Glutamatergic neuron (in vitro differentiated cells): ENCODE measurements at places on chromosomes 2 and 18. TPM values are rescaled to one million over a fixed set of nuclear protein-coding genes. Genes with fewer than 3 reads are reported as not detected.

CENPA gene
- total RNA-seq = 4.7 TPM

CCBE1 gene
- total RNA-seq = 0.81 TPM

CACNB4 gene
- total RNA-seq = 5.1 TPM

MC2R gene
- total RNA-seq = not detected

VPS54 gene
- total RNA-seq = 18.7 TPM

IL36B gene
- not detected for total RNA-seq

INPP5D gene
- total RNA-seq = 2.2 TPM

IL1F10 gene
- not detected for total RNA-seq

DNA sequence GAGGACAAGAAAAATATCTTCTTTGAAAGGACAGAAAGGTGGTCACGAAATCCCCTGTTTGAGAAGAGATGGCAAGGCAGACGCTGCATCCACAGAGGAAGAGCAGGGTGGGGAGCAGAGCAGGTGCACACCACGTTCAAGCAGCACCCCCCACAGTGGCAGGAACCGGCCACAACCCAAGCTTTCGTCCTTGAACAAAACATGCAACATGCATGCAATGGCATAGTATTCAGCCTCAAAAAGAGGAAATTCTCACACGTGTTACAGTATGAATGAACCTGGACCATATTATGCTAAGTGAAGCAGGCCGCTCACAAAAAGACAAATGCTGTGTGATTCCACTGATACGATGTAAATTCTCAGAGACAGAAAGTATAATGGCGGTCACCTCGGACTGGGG lies 51.4 kb downstream of the CMPK2 start:
- no peak for DNase-seq

- DNase-seq = no peak
Measured at GRCh38 chr2:47037678-47038077, 117.4 kb downstream of the STPG4 start.

GRCh38 chr2:37119157-37119556 lies 34.8 kb downstream of the GPATCH11 start:
- no peak for DNase-seq

DNA sequence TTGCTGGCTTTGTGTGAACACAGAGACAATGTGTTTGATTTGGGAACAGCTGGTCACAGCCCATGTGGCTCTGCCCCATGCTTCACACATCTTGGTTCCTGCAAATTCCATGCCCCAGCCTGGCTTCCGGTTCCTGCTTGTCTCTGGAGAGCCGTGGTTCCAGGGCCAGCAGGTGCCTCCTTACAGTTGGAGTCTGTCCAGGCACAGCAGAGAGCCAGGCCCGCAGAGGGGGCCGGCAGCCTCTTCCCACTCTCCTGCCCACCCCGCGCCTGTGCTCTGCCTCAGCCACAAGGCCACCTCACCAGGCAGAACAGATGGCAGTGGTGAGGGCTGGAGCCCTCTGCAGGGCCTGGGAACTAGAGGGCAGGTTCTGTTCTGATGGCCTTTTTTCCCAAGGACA lies 81.5 kb downstream of the LDLRAD4 start:
- DNase-seq = no peak

DNA sequence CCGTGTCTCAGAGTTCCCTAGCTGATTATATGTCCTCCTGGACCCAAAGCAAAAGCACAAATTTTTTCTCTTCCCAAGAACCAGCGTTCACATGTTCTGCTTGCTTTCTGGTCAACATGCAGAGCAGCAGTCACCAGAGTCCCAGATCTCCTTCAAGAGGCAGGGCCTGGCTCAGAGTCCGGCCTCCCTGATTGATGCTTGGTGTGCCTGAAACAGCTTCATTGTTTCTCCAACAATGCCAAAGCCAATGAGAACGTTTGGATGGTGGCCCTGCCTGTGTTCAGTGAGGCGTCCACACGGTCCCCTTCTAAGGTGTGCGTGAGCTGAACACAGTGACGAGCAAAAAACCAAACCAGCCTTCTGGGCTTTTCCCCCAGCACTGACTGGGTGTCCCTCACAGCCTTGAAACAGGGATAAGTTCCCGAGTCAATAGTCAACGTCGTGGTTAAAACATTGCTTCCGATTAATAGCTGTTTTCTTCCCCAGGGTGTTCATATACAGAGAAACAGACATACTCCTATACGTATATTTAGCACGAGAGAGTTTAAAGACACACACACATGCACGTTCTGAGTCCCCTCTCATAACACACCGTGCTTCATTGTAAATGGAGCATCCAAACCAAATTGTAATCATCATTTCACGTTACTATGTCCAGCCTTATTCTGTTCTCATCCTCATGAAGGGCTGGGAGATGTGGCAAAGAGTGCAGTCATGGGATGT lies 19.3 kb upstream of the POU3F3 start:
- no peak for DNase-seq

GRCh38 chr2:176681584-176682115 lies 412.4 kb downstream of the MTX2 start:
- no peak for DNase-seq

- DNase-seq = no peak
Measured at GRCh38 chr2:52597346-52597745, 1170.3 kb upstream of the CHAC2 start.

DNA sequence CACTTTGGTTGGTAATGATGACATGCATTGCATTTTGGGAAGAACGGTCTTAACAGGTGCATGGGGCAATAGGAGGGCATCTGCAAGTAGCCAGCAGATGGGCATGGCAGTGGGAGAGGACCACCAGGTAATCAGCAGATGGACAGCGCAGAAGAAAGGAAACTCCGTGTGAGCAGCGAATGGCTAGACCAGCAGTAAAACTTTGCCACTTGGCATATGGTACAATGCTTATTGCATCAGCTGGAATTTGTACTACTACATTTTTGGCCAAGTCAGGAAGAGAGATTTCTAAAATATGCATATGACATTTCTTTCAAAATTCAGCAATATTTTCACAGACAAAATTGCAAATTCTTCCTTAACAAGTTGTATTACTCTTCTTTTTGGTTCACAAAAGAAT lies 768.5 kb downstream of the LRP1B start:
- no peak for DNase-seq

- peak; percentile 62 for DNase-seq
Measured at GRCh38 chr2:2399396-2399795, 68.3 kb upstream of the MYT1L start.

DNA sequence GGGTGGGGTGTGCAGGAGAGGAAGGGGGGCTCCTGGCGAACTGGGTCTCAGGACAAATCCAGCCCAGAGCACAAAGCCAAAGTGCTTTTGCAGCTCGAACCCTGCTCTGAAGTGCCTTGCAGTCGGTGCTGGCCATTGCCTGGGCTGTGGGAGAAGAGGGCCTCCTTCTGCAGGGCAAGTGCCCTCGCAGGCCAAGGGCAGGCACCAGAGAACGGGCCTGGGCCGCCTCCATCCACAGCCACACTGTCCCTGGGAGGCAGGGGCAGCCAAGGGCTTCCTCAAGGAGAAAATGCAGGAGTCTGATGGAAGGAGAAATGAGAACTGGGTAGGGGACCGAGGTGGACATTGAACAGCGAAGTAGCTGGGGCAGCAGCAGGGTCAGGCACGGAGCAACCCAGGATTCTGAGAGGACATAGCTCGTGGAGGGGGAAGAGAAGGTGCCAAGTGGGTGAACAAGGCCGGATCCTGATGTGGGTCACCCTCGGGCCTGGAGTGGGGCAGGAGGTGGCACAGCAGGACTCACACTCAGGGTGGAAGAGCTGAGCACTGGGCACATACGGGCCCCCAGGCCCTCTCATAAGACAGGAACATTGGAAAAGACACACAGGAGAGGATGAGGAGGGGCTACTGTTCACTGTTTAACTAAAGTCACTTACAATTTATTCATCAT lies 312.8 kb upstream of the SALL3 start:
- DNase-seq = no peak

DNA sequence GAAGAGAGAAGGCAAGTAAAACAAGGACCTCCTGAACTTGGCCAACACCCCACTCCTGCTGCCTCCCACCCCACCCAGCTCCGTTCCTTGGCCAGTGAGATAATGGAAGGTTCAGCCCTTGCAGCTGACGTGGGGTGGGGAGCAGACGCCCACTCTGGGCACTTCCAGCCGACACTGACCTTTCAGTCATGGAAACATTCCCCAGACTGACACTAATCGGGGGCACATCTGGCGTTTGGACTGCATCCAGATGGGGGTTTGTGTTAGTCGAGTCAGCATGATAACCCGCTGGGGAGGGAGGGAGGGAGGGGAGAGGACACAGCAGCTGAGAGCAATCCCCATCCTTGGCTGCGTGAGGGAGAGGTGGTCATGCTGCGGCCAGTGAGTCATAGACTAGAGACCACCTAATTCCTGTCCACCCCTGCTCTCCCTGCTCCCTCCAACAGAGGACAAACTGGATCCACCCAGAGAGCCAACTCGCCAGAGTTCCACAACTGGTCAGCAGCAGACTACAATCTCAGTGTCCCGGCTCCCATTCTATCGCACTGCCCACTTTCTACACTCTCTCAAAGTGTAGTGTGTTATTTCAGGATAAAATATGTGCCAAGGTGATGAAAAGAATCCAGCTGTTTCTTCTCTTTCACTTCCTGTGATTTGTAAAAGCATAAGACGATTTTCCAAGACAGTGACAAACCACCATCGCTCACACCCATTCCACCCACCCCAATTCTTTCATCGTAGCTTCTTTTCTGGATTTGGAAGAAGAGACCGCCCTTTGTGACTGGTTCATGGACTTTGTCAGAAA lies 115.4 kb upstream of the PKDCC start:
- DNase-seq = no peak

- no peak for DNase-seq
Measured at GRCh38 chr2:37912056-37912455, 13.0 kb upstream of the RMDN2 start.

DNA sequence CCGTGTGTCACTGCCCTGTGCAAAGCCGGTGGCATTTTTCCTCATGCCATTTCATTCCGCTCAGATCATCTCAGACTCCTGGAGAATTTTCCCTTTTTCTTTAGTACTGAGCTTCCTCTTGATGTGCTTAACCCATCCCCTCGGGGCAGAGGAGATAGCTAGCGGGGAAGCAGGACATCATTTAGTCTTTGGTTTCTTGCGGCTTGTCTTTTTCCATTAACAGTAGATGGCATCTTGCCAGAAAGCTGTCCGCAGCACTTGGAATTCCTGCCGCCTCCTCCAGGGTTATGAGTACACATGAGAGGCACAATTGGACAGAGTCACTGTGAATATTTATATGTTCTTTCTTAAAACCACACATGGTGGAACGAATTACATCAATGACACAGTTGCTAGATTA lies 226.6 kb downstream of the ALPK2 start:
- DNase-seq = no peak

GRCh38 chr2:210671065-210671464 lies 114.7 kb downstream of the CPS1 start:
- DNase-seq = no peak

DNA sequence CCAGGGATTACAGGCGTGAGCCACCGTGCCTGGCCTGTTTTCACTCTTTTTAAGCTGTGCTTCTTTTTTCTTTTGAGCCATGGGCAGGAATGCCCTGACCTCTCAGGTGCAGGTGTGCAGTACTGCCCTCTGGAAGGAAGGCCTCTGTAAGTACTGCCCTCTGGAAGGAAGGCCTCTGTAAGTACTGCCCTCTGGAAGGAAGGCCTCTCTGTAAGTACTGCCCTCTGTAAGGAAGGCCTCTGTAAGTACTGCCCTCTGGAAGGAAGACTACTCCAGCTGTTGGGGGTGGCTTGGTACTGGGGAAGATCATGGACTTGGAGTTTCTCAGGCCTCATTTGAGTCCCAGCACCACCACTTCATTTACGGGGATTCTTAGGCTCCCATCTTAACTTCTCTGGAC lies 248.5 kb upstream of the ID2 start:
- DNase-seq = no peak

GRCh38 chr18:41871229-41872000 lies 83.6 kb upstream of the PIK3C3 start:
- DNase-seq = no peak

DNA sequence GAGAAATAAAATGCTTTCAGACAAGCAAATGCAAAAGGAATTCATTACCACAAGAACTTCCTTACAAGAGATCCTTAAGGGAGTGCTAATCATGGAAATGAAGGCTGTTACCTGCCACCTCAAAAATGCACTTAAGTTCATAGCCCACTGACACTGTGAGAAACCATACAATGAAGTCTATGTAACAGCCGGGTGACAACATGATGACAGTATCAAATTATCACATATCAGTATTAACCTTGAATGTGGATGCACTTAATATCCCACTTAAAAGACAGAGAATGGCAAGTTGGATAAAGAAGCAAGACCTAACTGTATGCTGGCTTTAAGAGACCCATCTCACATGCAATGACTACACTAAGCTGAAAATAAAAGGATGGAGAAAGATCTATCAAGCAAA lies 403.4 kb upstream of the MC4R start:
- no peak for DNase-seq

DNA sequence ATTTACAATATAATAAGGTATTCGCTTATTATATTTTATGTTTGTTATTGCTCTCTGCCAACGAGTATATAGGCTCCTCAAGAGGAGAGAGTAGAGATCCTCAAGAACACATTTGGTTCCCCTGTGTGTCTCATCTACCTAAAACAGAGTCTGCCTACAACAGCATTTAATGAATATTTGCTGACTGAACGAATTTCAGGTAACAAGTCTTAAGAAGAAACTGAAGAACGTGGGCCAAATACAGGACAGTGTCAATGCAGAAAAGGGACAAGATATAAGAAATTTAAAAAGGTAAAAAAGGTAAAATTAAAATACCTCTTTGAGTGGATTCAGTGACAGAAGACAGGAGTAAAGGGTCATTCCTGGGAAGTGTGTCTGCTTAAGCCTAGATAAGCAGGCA lies 129.2 kb downstream of the HNMT start:
- no peak for DNase-seq

DNA sequence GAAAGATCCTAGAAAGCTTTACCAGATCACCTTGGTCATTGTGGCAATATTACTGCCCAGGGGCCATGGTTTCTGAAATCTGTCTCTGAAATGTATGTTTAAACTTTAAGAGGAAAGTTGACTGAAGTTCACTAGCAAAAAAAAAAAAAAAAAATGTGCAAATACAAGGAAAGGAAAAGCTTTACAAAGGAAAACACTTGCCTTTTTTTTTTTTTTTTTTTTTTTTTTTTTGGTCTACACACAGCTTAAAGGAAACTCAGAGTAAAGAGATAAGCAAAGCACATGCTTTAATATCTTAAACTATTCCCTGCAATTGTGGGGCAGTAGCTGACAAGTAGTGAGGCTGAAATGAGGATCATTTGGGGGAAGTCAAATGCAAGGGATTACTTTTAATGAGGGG lies 174.2 kb upstream of the EPAS1 start:
- DNase-seq = no peak

DNA sequence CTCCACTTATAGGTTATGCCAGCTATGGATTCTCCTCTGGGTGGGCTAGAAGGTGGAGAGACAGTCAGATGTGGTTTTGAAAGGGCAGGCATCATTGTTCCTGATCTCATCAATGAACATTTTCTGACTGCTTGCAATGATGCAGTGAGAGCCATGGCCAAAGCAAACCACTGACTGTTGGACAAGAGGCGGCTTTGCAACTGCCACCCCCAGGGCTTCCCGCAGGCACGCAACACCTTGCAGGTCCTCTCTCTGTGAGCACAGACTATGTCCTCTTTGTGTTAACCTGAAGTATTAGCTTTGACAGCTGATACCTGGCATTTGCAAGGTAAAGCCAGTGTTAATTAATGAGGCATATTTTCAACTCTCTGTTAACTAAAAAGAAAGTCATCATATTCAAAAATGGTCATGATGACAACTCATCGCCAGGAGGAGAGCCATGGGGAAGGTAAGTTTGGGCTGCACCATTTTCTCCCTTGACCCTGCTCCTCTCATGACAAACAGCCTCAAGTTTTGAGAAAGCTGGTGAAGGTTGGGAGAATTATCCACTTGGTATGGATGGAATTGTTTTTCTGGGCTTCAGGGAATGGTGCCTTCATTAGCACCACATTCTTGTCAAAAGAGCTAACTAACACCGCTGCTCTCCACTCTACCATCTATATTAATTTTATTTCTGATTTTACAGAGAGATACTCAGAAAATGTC lies 14.9 kb upstream of the FAM124B start:
- no peak for DNase-seq
